ENCODE measurements at places on chromosomes 2 and 18.

- no peak for DNase-seq
These were observed 36.9 kb downstream of the CRACDL start for GRCh38 chr2:98899041-98899702.

DNA sequence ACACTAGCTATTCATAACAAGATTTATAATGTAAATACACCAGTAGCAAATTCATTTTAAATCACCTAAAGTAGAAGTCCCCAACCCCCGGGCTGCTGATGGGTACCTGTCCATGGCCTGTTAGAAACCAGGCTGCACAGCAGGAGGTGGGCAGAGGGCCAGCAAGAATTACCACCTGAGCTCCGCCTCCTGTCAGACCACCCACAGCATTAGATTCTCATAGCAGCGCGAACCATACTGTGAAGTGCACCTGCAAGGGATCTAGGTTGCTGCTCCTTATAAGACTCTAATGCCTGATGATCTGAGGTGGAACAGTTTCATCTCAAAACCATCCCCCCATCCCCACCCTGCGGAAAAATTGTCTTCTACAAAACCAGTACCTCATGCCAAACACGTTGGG is 71.3 kb downstream of the KANSL1L start:
- DNase-seq = no peak

- DNase-seq = no peak
These were observed 259.7 kb downstream of the RPRM start for GRCh38 chr2:153218851-153219250.

DNA sequence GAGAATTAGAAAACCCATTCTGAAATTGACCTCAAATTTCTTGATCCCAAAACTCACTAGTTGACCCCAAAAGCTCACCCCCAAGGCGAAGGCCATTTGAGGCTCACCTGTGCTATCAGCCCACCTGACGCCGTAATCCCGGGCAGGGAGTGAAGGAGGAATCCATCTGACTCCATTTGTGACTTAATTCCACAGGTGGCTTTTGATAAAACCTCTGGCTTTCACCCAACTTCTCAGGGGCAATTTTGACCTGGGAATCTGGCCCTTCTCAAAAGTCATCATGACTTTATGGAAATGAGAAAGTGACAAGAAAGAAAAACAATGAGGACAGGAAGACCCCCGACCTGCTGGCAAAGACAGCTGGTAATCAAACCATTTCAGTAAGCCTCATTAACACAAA is 86.9 kb upstream of the SALL3 start:
- DNase-seq = no peak

DNA sequence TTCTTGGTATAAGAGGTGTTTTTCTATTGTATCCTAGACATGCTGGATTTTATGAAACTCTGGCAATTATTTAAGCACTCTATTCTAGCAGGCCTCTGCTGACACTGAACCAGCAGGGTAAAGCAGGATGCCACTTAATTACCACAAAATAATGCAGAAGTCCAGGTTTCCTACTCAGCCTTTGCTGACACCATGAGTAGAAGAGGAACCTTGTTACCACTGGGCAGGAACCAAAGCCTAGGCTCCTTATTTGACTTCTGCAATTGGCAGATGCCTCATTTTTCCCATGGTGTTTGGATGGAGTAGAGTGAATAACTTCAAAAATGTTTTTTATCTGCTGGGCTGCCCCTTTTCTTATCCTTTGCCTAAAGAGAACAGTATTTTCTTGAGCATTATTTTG is 60.8 kb downstream of the THNSL2 start:
- DNase-seq = no peak

GRCh38 chr2:21047141-21048009 is 3.5 kb upstream of the APOB start:
- no peak for DNase-seq

DNA sequence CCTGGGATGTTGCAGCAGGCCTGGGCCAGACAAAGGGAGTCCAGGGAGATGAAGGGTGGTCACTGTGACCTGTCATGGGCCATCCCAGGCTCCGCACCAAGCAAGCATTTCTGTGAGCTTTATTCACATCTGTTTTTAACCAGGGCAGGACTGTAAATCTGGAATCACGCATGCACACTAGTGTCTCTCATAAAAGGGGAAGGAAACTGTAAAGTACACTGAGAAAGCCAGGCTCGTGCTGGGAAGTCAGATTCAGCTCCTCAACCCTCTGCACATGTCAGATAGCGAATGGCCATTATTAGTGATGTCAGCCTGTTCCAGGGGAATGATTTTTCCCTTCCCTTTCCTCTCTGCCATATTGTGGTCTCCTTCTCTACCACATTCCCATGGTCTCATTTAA is 818.6 kb upstream of the RAB6C start:
- DNase-seq = no peak

GRCh38 chr2:207253666-207254345 is 88.1 kb upstream of the KLF7 start:
- no peak for DNase-seq

DNA sequence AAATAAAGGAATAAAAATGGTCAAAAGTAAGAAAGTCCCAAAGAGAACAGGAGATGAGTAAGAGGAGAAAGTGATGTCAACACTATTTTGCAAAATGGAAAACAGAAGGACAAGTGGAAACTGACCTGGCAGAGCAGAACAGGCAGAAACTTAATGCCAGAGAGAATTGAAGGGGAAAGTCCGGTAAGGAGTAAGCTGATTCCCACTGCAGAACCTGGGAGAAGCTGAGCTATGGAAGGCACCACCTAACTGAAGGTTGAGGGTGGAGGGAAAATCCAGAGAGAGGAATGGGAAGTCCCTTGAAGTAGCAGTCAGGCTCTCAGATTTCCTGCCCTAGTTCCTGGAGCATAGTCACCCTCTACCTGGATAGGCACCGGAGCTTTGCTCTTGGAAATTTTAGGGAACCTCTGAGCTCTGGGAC is 59.8 kb downstream of the MOGAT1 start:
- DNase-seq = no peak

- no peak for DNase-seq
These were observed 34.8 kb upstream of the LAMA1 start for GRCh38 chr18:7152440-7152839.

- DNase-seq = no peak
These were observed 96.8 kb downstream of the MSH2 start for GRCh38 chr2:47499621-47500309.
